Cortex of kidney (tissue), 1 donor: ENCODE measurements at places on chromosomes 12 and 14.

- DNase-seq, result no peak
Measured at GRCh38 chr12:16939871-16940306, 333.9 kb upstream of the LMO3 start.

GRCh38 chr12:50057000-50057841, at the start of gene ASIC1:
Gene ASIC1, plus strand, starts transcription at chr12:50057596. Its CDS starts 1,171 bp downstream, at chr12:50058767.
- no peak for DNase-seq

GRCh38 chr12:110373025-110373424, 30.5 kb downstream of the ANAPC7 start:
- no peak for DNase-seq

DNA sequence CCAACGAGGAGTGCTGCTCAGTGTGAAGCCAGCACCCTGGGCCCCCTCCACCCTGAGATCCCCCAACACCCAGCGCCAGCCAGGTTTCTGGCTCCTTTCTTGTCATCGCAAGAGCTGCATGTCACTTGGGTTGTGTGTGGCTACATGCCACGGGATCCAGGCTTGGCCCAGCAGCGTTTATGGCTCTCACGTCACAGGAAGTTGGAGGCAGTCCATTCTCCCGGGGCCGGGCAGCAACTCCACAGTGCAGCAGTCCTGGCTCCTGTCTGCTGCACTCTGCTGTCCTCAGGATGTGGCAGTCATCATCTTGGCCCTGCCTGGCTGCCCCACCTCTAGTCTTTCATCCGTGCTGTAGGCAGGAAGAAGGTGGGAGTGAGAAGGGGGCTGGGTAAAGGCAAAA, 78.3 kb downstream of the AACS start:
- DNase-seq, result no peak

DNA sequence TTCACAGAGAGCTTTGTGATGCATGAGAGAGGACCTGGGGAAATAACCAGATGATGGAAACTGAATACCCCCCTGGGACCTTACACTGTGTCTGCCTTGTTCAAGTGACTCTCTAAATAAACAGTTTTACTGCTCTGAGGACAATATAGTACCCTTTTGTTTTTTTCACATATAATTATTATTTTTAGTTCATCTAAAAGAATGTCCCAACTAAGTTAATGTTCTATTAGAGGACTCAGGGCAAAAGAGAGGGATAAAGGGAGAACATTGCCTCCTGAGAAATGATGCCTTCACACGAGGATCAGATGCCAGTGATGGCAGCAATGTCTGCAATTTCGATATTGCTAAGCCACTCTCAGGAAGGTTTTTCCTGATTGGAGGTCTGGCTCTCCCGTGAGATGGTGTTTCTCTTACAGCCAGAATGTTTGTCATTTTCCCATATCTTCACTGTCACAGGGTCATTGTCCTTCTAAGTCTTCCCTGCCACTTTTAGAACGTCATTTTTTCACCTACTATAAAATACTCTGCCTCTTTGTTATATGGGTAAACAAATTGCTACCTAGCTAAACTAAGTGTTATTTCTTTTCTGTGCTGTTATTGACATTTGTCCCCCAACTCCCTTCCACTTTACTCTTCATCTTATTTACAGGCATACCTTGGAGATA, 201.6 kb downstream of the RAD51B start:
- DNase-seq, result no peak

- DNase-seq, result no peak
Measured at GRCh38 chr14:63231766-63232165, 27.5 kb downstream of the RHOJ start.

DNA sequence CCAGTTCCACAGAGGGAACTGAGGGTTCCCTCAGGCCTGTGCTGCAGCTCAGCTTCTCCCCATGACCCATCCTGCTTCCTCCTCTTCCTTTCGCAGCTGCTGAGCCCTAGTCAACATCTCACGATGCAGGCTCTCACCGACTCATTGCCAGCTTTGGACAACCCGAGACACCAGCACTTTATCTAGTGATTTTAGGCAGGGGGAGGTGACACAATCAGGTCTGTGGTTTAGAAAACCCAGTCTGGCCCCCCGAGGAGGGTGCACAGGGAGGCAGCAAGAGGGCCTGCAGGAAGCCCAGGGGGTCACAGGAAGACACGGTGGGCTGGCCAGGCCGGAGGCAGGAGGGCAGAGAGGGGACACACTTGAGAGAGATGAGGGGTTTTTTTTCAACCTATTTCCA, 35.4 kb downstream of the DIO3 start:
- DNase-seq, result no peak

GRCh38 chr12:1728824-1729223, 38.0 kb downstream of the ADIPOR2 start:
- DNase-seq, result no peak

GRCh38 chr12:107231303-107231702, 138.0 kb upstream of the CRY1 start:
- no peak for DNase-seq
